Lung (tissue), 17 donors: ENCODE measurements at places on chromosomes 12 and 14. TPM values are rescaled to one million over a fixed set of nuclear protein-coding genes. Genes with fewer than 3 reads are reported as not detected.

The LBHD2 gene
- not detected for total RNA-seq

The LTBR gene
- 134 TPM for total RNA-seq

The FAIM2 gene
- total RNA-seq: 1.4 TPM

The KRT74 gene
- not detected for total RNA-seq

The BEGAIN gene
- total RNA-seq: 1.6 TPM

The ATXN2 gene
- total RNA-seq: 57.4 TPM

The CLEC2D gene
- 11.6 TPM for total RNA-seq

The TRHDE gene
- 6.5 TPM for total RNA-seq

The MYF6 gene
- not detected for total RNA-seq

DNA sequence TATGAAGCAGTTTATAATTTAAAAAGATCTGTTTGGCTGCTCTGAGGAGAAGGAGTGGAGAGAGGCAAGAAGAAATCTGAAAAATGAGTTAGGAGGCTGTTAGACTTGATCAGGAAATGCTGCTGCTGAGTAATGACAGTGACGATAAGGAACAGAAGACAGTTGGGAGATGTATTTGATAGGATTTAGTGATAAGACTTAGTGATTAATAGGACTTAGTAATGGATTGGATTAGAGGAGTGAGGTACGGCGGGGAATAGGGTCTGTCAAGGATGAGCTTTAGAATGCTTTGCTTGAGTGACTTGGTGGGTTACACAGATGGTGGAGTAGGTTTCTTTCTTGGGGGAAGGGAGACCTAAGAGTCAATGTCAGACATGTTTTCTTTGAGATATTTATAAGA is 31.7 kb downstream of the UNC79 start:
- DNase-seq: no peak

DNA sequence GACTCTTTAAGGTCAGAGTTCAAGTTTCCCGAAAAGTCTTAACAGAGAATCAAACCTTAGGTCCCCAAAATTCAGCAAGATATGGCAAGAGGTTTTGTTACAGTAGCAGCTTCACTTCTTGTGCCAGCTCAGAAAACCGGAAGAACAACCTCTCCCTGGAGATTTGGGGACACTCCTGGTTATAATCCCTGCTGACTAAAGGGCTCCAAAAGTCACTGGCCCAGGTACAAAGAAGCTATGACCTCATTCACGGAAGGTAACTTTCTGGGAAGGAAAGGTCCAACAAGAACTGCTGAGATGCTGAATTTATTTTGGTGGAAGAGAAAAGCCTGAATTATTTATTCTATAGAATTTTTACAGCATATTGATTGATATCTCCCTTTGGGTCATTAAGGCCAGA is 55.6 kb upstream of the DIO2 start:
- no peak for DNase-seq

DNA sequence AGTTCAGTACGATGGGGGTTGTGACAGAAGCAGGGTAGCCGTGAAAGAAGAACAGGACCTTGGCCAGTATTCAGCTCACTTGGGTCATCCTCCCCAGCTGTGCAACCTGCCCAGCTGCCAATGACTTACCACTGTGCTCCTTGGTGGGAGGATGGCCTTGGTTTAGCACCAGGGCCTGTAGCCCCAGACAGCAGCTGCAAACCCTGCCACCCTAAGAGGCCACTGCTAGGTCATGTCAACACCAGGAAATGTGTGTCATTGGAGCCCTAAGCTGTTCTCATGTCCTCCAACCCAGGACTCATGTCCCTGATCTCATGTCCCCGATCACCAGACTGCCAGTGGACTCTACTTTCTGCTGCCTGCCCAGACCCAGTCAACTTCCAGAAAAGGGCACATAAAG is 3.0 kb upstream of the CRACR2A start:
- no peak for DNase-seq

- DNase-seq: no peak
These were observed 933.0 kb downstream of the DIO2 start for GRCh38 chr14:79278286-79278797.

GRCh38 chr14:89630101-89630829 is 213.2 kb upstream of the FOXN3 start:
- DNase-seq: no peak

DNA sequence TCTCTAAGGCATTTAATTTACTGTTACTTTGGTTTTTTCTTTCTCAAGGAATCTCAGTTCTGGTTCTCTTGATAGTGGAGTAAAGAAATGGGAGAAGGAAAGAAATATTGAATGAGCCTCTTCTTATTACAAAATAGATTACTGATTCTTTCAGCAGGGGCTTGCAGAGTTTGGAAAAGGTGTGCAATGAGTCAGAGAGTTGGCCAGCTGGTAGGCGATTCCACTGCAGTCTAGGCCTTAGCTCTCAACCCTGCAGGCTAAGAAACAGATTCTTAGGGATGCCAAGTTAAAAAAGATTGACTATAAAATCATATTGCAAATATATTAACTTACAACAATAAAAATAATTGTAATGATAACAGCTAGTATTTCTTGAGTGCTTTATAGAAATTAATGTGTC is 25.8 kb downstream of the NR1H4 start:
- DNase-seq: no peak
